ENCODE measurements at places on chromosomes 12 and 14. TPM values are rescaled to one million over a fixed set of nuclear protein-coding genes. Genes with fewer than 3 reads are reported as not detected.

DNA sequence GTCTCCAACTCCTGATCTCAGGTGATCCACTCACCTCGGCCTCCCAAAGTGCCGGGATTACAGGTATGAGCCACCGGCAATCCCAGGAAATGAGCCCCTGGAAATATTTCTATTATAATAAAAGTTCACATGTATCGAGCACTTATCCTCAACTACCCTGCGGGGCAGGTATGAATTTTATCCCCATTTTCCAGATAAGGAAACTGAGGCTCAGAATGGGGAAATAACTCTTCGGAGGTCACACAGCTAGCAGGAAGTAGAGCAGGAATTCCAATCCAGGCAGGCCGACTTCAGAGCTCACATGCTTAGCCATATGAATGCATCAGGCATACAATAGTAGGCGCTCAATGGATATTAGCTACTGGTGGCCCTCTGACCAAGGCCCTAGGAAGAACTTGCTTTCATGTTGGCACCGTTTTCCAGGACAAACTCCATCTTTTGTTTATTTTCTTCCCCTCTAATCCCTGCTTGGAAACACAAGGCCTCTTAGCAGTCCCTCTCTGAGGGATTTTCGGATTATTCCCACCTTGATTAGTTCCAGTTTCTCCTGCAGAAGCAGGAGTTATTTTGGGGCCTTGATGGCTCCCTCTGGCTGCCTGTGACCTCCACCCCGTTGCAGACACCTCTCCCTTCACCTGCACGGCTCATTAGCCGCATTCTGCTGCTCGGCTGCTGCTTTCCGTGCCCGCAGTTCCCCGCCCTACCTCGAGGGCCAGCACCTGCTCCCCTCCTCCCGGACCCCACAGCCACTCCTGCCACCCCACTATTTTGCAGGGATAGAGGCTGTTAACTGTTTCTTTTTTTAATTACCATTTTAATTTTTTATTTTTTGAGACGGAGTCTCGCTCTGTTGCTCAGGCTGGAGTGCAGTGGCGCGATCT lies 18.7 kb upstream of the POP5 start:
- no peak for DNase-seq

- DNase-seq, result no peak
Observed at GRCh38 chr14:22409006-22409405, 180.0 kb downstream of the DAD1 start.

GRCh38 chr14:94172545-94172944 lies 1.6 kb upstream of the PPP4R4 start:
- no peak for DNase-seq

- DNase-seq, result no peak
Observed at GRCh38 chr12:52175371-52176350, 16.2 kb downstream of the KRT80 start.

GRCh38 chr14:23537351-23538049 lies 14.1 kb downstream of the ZFHX2 start:
- no peak for DNase-seq

DNA sequence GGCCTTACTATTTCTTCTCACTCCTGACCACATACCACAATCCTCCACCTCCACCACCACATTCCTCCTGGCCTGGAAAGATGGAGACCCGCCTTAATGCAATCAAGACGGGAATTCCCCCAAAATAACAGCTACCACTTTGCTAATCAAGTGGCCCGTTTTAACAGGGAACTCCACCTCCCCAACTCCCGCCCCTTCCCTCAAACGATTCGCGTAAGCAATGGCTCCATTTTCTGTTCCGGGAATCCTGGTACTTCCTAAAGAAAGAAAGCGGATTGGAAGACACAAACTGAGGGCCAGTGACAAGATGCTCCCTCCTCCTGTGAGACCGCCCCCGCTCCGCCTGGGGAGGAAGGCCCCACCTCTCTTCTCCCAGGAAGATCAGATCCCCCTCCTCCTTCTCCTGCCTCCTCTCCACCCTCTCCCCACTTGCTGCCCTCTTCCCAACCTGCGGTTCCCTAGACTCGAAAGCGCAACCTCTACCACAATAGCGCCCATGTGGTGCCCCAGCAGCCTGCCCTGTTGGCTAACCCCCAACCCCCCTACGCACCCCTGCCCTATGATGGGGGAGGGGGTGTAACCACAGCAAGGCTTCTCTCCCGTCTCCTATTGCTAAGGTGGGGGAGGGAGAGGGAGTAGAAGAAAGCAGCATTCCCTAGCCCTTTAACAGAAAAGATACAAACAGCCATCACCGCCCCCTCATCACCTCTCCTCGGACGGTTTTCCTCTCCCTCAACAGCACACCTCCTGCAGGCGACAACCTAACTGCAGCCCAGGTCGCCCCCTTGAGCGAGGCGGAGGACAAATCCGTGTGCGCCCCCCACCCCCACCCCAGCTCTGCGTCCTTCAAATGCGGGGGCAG lies 777 bp downstream of the ARF3 start:
- DNase-seq, result peak; percentile 92

DNA sequence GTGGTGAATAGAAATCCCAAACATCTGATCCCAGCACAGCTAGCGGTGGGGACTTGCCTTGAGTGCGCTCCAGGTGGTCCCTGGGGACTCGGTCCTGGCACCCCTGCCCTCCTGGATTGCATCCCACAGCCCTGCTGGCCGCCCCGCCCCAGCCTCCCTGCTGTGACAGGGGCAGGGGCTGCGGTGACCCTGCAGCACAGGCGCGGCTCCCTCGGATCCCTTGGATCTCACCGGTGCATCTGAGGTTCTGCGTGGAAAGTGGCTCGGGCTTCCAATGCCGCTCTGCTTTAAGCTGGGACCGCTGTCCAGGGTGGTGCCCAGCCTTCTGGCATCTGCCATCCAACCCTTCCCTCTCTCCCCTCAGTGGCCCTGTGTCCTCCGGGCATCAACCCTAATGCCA lies 16.0 kb downstream of the ANKRD9 start:
- no peak for DNase-seq

DNA sequence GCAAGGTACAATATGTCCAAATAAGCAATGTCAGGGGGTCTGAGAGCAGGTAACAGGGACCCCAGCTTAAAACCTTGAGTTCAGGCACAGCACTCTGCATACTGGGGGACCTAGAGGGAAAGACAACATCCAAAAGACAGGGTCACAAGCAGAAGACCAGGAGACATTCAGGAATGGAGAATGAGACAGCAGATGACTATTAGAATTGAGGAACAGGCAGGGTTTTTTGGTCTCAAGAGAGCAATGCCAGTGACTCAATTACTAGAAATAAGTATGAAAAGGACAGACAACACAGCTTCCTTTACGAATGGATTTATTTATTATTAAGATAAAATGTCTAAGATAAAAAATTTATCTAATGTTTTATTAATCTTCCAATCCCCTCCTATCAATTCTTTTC lies 223.0 kb downstream of the PTPRO start:
- DNase-seq, result no peak

DNA sequence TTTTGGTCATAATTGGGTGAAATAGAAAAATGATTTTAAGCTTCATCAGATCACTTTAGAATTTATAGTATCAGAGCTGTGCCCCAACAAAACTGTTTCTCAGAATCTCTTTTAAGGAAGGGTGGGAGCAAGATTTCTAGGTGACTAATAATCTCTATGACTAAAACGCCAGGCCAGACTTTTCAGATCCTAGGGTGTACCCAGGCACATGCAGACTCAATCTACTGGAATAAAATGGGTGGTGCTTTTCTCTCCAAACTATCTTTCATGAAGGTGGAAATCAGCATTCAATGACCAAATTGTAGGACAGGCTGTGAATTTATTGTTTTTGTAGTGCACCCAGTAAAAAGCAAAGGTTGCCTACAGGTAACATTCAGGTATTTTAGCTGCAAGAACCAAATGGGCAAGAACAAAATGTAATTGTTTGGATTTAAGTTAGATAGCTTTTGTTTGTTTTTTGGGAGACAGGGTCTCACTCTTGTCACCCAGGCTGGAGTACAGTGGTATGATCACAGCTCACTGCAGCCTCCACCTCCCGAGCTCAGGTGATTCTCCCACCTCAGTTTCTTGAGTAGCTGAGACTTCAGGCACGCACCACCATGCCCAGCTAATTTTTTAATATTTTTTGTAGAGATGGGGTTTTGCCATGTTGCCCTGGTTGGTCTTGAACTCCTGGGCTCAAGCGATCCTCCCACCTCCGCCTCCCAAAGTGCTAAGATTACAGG lies 49.5 kb downstream of the PPP2R5C start:
- peak; percentile 11 for DNase-seq

- no peak for DNase-seq
Observed at GRCh38 chr12:639988-640387, 23.3 kb downstream of the NINJ2 start.

- peak; percentile 77 for DNase-seq
Observed at GRCh38 chr12:76329159-76329558, 19.1 kb downstream of the BBS10 start.

- no peak for DNase-seq
Observed at GRCh38 chr14:71396050-71396677, 488.9 kb downstream of the PCNX1 start.

GRCh38 chr14:104115691-104116287 lies 22.6 kb upstream of the KIF26A start:
- DNase-seq, result no peak

GRCh38 chr14:103072595-103073366 lies 11.2 kb upstream of the LBHD2 start:
- DNase-seq, result no peak

- DNase-seq, result peak; percentile 50
Observed at GRCh38 chr12:124498275-124499189, 68.9 kb downstream of the NCOR2 start.

DNA sequence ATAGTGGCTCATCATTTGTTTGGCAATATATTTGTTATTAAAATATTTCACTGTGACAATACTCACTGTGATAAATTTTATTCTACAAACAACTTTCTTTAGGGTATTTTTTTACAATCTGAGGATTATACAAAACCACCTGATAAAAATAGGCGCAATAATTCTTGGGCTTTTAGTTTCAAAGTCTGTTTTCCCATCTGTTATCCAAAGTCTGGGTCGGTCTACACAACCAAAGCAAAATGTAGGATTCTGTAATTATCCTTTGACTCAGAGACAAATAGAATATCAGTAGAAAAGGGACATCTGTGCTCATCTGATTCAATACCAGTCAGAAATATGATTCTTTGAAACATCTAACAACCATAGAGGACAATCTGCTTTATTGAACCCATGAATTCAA lies 271.8 kb upstream of the AMIGO2 start:
- no peak for DNase-seq

GRCh38 chr12:70994217-70994788 lies 73.8 kb upstream of the PTPRR start:
- DNase-seq, result no peak

- DNase-seq, result no peak
Observed at GRCh38 chr14:37195327-37195726, 2.4 kb upstream of the MIPOL1 start.

DNA sequence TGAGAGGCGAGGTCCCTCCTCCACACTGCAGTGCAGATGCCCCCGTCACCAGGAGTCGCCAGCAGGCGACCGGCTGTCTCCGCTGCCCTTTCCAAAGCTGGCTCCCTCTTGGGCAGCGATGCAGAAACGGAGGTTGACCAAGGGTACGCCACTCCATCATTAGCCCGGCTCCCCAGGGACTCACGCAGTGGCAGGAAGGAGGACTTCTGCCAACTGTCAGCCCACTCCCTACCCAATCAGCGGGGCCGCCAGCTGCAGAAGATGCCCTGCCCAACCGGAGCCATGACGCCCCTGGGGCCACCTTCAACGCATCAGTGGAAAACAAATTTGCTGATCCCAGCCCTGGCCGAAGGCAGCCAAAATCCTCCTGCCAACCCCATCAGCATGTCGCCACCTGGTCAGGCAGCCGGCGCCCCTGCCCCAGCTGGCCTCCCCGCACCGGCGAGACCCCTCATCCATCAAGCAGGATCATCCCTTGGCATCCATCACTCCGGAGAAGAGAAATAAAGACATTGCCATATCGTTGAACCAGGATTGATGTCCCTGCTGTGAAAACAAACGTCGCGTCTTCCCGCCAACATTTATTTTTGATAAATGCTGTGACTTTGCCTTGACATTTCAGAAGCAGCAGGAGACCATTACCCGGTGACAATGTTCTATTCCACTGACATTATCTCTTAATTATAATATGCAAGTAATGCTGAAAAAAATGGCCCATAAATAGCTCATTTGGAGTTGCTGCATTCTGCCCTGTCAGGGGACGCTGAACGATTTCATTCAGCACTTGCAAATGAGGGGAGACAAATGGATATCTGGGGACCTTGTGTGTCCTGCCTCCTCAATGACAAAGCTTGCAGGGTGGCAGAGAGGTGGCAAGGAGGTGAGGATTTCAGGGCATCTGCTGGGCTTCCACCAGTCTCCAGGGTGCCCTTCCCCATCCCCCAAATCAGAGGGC lies 105.1 kb downstream of the SCARB1 start:
- no peak for DNase-seq

GRCh38 chr12:6830286-6830890 lies 2.2 kb downstream of the P3H3 start:
- no peak for DNase-seq

- DNase-seq, result no peak
Observed at GRCh38 chr12:131547555-131547954, 163.3 kb upstream of the SFSWAP start.

DNA sequence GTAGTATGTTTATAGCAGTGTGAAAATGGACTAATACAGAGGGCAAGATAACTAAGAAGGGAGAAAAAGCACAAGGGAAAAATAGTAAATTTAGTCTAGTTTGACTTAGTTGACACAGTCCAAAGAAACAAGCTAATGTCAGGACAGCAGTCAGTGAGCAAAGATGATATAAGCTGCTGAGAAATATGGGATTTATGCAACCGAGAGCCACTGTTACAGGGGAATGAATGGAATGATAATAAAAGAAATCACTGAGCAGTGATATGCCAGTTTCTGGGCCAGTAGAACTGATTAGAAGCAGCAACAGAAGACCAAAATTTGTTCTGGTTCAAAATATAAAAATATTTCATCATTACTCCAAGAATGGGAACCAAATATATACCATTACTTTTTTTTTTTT lies 60.1 kb downstream of the R3HDM2 start:
- DNase-seq, result peak; percentile 70

MUCL1 gene
- not detected for total RNA-seq

ATN1 gene
- 6.0 TPM for total RNA-seq

KLRC1 gene
- not detected for total RNA-seq

CHST11 gene
- 0.71 TPM for total RNA-seq

KLRC2 gene
- total RNA-seq, result not detected

MAP1LC3B2 gene
- total RNA-seq, result not detected

FAIM2 gene
- not detected for total RNA-seq

GLT1D1 gene
- total RNA-seq, result not detected

AQP6 gene
- total RNA-seq, result not detected

CCDC198 gene
- total RNA-seq, result not detected

HSP90AA1 gene
- 670 TPM for total RNA-seq

FGF6 gene
- total RNA-seq, result not detected

TMEM132C gene
- total RNA-seq, result not detected

CAPZA3 gene
- not detected for total RNA-seq

ITGA7 gene
- total RNA-seq, result 0.24 TPM

GPR84 gene
- total RNA-seq, result not detected

SLC2A14 gene
- not detected for total RNA-seq
